ENCODE measurements at places on chromosomes 6 and 20. TPM values are rescaled to one million over a fixed set of nuclear protein-coding genes. Genes with fewer than 3 reads are reported as not detected.

NHSL1 gene
- total RNA-seq, result 13.9 TPM

THBS2 gene
- 15.1 TPM for total RNA-seq

MTG2 gene
- 38.2 TPM for total RNA-seq

PIGU gene
- total RNA-seq, result 14.0 TPM

DNA sequence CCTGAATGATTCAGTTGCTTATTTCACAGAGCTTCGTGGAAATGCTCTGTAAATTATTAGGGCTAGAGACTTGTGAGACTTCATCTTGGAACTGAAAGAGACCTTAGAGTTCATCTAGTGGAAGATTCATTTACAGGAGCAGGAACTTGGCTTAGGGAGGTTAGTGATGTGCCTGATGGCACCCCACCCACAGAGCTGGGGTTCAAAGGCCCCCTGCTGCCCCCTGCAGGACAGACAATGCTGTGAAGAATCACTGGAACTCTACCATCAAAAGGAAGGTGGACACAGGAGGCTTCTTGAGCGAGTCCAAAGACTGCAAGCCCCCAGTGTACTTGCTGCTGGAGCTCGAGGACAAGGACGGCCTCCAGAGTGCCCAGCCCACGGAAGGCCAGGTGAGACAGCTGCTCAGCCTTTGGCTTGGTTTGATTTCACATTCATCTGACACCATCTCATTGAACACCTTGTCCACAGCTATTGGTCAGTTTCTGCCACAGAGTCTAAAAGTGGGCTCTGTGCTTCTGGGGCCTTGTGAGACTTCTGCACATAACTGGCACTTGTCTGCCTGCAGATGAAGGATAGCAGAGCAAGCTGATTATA lies 25.1 kb downstream of the MYBL2 start:
- H3K27ac ChIP-seq, result no peak overlapping the region
- peak; percentile 5 for DNase-seq
- no peaks in the 10 kb centered on the region for H3K27me3 ChIP-seq
- H3K36me3 ChIP-seq, result no peaks in the 10 kb centered on the region
- no peak overlapping the region for H3K4me3 ChIP-seq

DNA sequence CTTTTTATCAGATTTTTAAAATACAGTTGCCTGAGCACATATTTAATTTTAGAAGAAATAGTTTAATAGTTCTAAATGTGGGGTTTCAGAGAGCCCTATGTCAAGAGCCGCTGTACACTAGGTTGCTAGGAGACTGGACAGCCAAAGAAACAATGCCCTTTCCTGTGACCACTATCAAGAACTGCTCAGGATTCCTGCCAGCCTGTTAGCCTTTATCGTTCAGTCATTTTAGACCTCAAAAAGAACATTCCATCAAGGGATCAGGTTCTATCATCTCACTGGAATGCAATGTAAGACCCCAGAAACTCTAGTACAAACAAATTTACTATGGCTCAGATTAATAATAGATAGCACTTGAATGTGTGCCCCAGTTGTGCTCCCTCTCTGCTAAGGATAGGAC lies 181.2 kb upstream of the CCN2 start:
- H3K4me1 ChIP-seq, result peaks cover 14% of the 10 kb centered on the region
- peak; percentile 17 for DNase-seq
- H3K4me3 ChIP-seq, result no peak overlapping the region
- H3K27me3 ChIP-seq, result no peaks in the 10 kb centered on the region
- H3K36me3 ChIP-seq, result no peaks in the 10 kb centered on the region

DNA sequence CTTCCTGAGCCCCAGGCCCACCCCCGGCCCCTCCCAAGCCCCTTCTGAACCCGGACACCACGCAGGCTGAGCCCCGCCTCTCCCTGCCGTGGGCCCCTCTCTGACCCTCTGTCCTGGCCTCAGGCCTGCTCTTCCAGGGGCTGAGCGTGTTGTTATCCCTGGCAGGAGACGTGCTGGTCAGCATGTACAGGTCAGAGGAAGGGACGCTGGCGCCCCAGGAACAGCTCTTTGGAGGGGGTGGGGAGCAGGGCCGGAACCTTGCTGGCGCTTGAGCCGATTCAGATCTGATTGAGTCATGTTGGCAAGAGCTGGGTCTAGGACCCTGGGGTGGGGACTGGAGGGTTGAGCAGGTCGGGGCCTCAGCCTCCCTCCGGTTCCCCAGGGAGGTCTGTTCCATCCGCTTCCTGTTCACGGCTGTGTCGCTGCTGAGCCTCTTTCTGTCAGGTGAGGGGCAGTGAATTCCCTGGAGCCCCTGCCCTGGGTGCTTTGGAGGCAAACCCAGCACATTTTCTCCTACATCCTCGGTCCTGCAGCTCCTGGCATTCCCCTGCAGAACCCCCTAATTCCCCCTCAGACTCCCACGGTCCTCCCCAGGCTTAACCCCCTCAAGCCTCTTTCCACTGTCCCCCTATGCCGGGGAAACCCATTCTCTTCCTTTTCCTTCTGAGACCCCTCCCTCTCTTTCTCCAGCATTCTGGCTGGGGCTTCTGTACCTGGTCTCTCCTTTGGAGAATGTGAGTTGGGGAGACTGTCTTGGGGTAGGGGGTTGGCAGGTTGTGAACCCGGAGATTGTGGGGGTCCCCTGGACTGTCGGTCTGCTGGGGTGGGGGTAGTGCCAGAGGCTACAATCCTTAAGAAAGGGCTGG lies 2.0 kb downstream of the SPAG4 start:
- peak overlapping the region; percentile 11 for H3K4me3 ChIP-seq
- H3K4me1 ChIP-seq, result peaks cover 37% of the 10 kb centered on the region
- peak overlapping the region; percentile 78 for H3K27ac ChIP-seq

DNA sequence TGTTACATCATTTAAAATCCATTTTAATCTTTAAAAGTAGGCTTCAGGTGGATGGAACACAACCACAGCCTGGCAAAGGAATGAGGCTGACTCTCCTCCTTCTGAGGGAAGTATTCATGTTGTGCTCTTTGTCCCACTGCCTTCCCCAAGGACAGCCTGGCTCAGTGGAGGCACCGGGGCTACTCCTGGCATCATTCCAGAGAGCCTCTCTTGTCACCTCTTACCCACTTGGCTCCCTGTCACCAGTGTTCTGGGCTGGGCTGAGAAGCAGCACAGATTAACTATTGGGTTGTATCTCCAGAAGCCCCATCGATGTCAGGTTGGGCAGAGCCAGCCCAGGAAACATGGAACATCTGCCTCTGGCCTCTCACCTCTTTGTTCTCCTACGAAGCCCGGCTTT lies 10.7 kb upstream of the TP53INP2 start:
- H3K27ac ChIP-seq, result no peak overlapping the region
- peak; percentile 37 for DNase-seq
- no peaks in the 10 kb centered on the region for H3K4me1 ChIP-seq
- H3K27me3 ChIP-seq, result no peaks in the 10 kb centered on the region
- no peaks in the 10 kb centered on the region for H3K36me3 ChIP-seq
- no peak overlapping the region for H3K4me3 ChIP-seq

DNA sequence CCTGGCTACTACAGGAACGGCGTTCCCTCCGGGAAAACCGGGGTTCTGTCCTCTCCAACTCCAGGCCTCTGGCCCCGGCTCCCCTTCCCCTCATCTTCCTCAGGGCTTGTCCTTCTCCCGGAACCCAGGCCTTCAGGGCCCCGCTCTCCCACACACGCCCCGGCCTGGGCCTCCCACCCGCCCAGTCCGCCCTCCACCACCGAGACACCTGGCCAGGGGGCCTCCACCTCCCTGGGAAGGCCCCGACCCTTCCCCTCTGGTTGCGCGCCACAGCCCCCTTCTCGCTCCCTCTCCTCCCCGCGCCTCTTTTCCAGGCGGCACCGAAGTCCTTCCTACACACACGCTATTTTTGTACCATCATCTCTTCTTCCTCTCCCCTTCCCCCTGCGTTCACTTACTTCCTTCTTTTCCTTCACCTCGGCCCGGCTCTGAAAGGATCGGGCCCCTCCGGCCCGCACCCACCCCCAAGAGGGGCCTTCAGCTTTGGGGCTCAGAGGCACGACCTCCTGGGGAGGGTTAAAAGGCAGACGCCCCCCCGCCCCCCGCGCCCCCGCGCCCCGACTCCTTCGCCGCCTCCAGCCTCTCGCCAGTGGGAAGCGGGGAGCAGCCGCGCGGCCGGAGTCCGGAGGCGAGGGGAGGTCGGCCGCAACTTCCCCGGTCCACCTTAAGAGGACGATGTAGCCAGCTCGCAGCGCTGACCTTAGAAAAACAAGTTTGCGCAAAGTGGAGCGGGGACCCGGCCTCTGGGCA lies 1.3 kb upstream of the SIRPA start:
- peaks cover 11% of the 10 kb centered on the region for H3K4me1 ChIP-seq
- DNase-seq, result no peak

DNA sequence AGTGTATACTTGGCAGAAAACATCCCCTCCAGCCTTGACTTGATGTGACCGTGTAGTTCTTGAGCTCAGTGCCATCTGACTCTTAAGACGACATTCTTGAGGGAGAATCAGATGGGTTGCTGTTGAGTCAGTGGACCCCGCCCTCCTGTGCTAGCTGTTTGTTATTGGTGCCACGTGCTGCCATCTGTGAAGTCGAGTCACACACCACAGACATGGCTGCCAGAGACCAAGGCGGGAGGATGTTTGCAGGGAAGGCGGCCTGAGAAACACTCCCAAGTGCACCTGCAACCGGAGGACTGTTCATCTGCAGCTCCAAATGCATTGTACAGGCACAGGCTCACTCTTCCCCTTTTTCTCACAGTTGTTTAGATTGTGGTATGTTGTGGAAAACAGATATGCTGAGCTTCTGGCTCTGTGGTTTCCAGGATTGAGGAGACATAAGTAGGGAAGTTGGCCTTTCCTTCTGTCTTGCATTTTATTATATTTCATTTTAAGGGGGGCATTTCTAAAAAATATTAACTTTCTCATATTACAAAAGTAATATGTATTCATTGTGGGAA lies 345.3 kb upstream of the ZFP64 start:
- no peaks in the 10 kb centered on the region for H3K4me1 ChIP-seq
- no peaks in the 10 kb centered on the region for H3K36me3 ChIP-seq
- no peak overlapping the region for H3K27ac ChIP-seq
- no peaks in the 10 kb centered on the region for H3K27me3 ChIP-seq
- DNase-seq, result no peak

- no peak overlapping the region for H3K27ac ChIP-seq
- no peak overlapping the region for H3K4me3 ChIP-seq
- no peaks in the 10 kb centered on the region for H3K36me3 ChIP-seq
- no peak for DNase-seq
- H3K27me3 ChIP-seq, result peaks cover 22% of the 10 kb centered on the region
- H3K4me1 ChIP-seq, result peaks cover 13% of the 10 kb centered on the region
Observed at GRCh38 chr6:30077218-30077617, 1.6 kb upstream of the RNF39 start.

DNA sequence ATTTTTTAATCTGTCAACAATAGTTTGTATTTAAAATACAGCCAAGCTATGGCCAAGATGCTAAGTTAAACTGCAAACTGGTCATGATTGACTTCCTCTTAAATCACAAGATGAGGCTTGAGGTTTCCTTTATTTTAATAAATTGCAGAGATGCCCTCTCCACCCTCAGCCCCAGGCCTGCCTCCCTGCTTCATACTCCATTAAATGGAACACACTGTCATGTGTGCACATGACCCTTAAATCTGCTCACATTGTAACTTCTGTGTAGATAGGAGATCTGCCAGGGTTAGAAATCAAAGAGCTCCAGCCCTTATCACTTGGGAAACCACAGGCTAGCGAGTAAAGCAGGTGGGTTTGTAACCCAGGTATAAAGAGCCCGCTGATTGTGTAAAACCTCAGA lies 20.8 kb downstream of the DUSP22 start:
- H3K27ac ChIP-seq, result no peak overlapping the region
- H3K4me3 ChIP-seq, result no peak overlapping the region
- no peaks in the 10 kb centered on the region for H3K36me3 ChIP-seq
- no peak for DNase-seq
- no peaks in the 10 kb centered on the region for H3K27me3 ChIP-seq

DNA sequence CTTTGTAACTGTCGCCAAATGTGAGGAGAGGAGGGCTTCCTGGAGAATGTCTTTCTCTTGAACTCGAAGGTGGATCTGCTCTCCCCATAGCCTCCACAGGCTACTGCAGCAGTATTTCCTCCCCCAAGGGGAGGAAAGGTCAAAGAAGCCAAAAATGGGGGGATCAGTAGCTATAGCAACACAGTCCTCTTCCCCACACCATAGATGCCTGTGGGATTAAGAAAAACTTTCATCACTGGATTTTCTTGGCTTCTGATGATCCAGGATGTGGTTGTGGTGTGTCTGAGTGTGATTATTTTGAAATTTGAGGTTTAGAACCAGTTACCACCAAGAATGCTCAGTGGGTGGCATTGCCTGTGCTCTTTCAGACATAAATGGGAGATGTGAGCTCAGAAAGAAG lies 140.1 kb upstream of the SPACA1 start:
- H3K36me3 ChIP-seq, result no peaks in the 10 kb centered on the region
- no peaks in the 10 kb centered on the region for H3K27me3 ChIP-seq
- no peak for DNase-seq
- no peak overlapping the region for H3K4me3 ChIP-seq

- H3K4me3 ChIP-seq, result no peak overlapping the region
- no peaks in the 10 kb centered on the region for H3K36me3 ChIP-seq
- no peak for DNase-seq
- H3K27me3 ChIP-seq, result no peaks in the 10 kb centered on the region
- no peaks in the 10 kb centered on the region for H3K4me1 ChIP-seq
Observed at GRCh38 chr20:52832151-52832774, 139.9 kb upstream of the TSHZ2 start.

DNA sequence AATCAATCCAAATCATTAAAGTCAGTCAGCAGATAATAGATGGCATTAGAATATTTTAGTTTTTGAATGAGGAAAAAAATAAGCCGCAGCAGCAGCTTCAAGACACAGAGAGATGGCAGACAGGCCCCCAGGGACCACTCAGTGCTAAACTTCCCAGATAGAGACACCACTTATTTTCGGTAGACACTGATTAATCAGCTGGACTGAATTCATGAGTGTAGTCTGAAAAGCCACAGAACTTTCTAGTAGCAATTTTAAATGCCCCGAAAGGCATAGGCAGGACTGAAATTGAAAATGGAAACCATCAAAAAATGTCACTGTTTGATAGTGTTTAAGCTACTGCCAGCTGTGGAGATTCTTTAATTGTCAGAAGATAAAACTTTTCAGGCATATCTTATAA lies 3.1 kb upstream of the CLDN20 start:
- peaks cover 15% of the 10 kb centered on the region for H3K36me3 ChIP-seq
- no peaks in the 10 kb centered on the region for H3K4me1 ChIP-seq
- no peaks in the 10 kb centered on the region for H3K27me3 ChIP-seq

DNA sequence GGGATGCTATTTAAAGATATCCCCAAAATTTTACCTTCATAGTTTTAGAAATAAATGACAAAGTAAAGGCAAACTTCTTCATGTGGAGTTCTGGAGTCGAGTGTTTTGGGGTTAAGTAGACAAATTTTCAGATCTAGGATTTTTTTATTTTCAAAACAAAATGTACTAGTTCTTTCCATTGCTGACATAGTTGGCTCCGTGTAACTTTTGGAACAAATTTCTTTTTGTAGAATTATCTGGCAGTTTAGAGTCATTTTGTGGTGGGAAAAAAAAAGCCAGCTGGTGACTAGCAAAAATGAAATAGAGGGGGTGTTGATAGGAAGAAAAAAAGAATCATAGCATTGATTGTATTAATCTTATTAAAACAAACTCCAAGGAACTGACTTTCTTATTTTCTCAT lies 131.6 kb upstream of the TCF21 start:
- no peak overlapping the region for H3K27ac ChIP-seq
- H3K4me3 ChIP-seq, result no peak overlapping the region
- no peak for DNase-seq
- no peaks in the 10 kb centered on the region for H3K4me1 ChIP-seq
- H3K27me3 ChIP-seq, result no peaks in the 10 kb centered on the region

GRCh38 chr20:32449890-32450401 lies 91.8 kb downstream of the ASXL1 start:
- no peaks in the 10 kb centered on the region for H3K27me3 ChIP-seq
- no peak for DNase-seq
- no peak overlapping the region for H3K4me3 ChIP-seq
- no peak overlapping the region for H3K27ac ChIP-seq
- peaks cover 22% of the 10 kb centered on the region for H3K36me3 ChIP-seq

All from thyroid gland (tissue), 4 donors.